ENCODE measurements at places on chromosomes 5 and 9.

- DNase-seq = no peak
Observed at GRCh38 chr9:109331353-109331752, 10.5 kb upstream of the EPB41L4B start.

- no peak for DNase-seq
Observed at GRCh38 chr9:70407081-70407503, 7.4 kb downstream of the KLF9 start.

DNA sequence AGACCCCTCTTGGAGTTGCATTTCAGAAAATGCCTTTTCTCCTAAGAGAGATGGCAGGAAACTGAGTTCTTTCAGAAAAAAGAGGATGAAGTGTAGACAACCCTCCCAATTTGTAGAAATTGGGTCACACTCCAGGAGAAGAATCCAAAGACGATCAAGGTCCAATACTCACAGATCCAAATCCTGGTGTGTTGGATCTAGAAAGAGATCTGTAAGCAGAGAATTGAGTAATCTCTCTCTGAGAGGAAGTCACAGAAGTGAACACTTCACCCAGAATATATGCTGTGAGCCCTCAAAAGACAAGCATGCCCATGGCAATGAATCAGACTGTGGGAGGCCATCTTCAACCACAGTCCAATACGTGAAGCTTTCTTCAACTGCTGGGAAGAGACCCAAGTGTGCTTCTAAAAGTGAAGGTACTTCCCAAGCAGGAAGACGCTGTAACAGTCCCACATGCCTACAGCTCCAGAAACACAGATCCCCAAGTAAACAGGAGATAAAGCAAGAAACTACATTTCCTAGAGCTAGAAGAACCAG is 182.7 kb downstream of the SMC2 start:
- no peak for DNase-seq

DNA sequence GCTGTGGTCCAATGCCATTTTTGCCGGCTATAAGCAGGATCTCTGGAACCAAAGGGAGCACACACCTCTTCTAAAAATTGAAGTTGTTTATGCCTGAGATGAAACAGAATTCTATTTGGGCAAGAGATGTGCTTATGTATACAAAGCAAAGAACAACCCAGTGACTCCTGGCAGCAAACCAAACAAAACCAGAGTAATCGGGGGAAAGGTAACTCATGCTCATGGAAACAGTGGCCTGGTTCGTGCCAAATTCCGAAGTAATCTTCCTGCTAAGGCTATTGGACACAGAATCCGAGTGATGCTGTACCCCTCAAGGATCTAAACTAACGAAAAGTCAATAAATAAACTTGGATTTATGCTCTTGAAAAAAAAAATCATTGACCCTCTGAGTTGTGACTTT is 178.7 kb downstream of the CEMIP2 start:
- no peak for DNase-seq

DNA sequence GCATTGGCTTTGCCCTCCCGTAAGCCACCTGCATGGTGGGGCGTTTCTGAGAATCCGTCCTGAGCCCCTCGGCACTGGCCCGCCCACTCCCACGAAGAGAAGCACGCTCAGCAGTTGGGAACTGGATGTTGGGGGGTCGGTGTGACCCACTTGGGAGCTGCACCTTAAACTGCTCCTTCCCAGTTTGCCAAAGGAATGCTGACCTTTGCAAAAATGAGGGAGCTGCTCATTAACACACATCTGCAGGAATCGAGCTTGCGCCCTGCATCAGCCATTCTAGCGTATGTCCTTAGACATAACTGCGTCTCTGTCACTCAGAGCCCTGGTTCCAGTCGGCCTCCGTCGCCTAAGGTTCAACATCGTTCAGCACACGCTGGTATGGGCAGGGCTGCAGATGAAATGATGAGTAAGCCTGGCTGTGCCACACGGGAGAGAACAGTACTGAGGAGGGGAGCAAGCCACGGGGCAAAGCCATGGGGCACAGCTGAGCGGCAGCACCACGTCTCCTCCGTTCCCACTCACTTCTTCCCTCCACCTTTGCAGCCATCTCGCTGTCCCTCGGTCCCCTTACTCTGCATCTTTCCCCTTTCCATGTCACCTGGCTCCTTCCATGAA is 28.8 kb upstream of the NCS1 start:
- no peak for DNase-seq

GRCh38 chr9:38160613-38161215 is 91.7 kb upstream of the SHB start:
- DNase-seq = peak; percentile 42

DNA sequence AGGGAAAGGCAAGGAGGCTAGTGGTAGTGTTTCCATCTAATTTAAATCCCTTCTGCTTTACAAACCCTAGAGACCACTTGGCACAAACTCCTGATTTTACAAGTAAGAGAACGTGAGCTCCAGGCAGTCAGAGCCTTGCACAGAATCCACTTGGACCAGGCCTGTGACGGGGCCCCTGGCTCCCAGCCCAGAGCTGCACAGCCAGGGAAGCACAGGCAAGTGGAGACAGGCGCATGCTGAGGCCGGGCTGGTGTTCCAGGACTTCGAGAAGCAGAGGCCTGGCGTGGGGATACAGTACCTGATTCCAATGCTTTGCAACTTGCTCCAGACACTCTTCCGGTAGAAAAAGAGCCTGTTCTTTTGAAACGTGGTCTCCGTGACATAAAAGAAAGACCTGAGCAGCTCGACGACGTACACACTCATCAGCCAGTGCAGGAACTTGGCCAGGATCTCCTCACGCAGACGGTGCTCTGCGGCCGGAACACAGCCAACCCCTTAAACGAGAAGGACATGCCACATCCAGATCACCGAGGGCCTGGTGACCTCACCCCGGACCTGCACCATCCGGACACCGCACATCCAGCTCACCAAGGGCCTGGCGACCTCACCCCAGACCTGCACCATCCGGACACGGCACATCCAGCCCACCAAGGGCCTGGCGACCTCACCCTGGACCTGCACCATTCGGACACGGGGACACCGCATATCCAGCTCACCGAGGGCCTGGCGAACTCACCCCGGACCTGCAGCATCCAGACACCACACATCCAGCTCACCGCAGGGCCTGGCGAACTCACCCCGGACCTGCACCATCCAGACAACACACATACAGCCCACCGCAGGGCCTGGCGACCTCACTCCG is 12.5 kb downstream of the TERT start:
- DNase-seq = no peak

DNA sequence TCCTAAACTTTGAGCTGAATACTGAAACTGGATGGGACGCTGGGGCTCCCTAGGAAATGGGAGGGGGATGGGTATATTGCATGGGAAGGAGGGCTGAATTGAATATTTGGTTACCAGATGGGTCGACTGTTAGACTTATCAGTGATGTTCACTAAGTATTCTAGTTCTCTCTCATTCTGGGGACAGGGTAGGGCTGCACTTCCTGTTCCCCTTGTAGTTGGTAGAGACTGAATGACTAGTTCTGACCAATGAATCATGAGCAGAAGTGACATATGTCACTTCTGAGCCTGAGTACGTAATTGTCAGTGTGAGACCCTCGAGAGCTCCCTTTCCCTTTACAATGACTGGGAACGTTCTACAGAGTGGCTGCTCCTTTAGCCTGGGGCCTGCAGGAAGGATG is 55.5 kb upstream of the DMRT1 start:
- no peak for DNase-seq

DNA sequence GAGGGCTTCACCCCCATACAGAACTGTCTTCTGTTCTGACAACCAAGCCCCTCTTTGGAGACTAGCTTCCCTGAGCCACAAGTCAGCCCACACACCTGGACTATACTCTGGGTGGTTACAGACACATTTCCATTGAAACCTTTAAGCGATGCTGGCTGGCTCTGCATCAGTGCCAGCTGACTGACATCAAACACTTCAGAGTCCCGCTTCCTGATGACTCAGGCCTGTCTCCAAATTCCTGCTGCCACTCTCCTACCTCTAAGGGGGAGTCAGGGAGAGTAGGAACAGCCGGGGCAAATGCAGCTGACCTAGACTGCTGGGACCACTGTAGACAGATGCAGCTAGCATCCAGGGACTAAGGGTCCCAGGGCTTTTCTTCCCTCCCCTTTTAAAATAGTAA is 59.4 kb downstream of the SIL1 start:
- no peak for DNase-seq

- DNase-seq = no peak
Observed at GRCh38 chr5:68352166-68352565, 136.6 kb downstream of the PIK3R1 start.

DNA sequence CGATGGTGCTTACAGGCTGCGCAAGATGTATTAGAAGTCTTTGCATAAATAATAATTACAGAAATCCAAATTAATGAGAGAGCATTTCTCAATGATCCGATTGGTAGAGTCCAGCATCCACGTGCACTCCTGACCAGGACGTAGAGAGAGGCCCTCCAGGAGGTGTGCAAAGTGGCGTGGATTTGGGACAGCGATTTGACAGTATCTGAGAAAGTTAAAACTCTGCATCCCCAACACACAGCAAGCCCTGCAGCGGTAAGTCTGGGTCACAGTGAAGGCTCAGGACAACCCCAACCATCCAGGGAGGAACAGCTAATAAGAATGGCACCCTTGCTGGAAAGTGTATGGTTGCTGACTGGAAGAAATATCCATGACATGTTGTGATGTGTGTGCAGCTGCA is 180.2 kb downstream of the AUH start:
- no peak for DNase-seq

GRCh38 chr5:33649549-33650482 is 209.1 kb downstream of the TARS1 start:
- DNase-seq = no peak

DNA sequence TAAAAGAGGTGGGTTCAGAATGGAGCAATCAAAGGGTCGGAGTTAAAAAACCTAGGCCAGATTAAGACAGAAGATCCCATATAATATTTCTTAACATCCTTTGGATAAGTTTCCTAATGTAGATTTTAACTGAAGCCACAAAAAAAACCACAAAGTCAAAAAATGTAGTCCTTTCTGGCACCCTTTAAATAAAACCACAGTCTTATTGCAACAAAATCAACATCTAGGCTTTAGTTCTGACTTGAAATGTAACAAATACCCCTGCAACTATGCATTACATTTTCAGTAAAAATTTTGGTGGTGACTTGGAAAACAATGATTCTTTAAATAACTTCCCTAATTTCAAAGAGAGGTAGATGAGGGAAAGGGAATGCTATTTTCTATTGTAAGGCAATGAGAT is 109.2 kb downstream of the PSAT1 start:
- DNase-seq = no peak
